ENCODE measurements at places on chromosomes 2 and 18. TPM values are rescaled to one million over a fixed set of nuclear protein-coding genes. Genes with fewer than 3 reads are reported as not detected.

Gene TMEM198
- total RNA-seq, result 0.71 TPM

Gene POLR1A
- total RNA-seq, result 27.9 TPM

Gene LYG2
- not detected for total RNA-seq

Gene ALLC
- not detected for total RNA-seq

Gene IL36G
- total RNA-seq, result not detected

Gene ARID5A
- 7.1 TPM for total RNA-seq

Gene ERICH2
- total RNA-seq, result not detected

Gene EHD3
- 8.3 TPM for total RNA-seq
